ENCODE measurements at places on chromosomes 2 and 18.

DNA sequence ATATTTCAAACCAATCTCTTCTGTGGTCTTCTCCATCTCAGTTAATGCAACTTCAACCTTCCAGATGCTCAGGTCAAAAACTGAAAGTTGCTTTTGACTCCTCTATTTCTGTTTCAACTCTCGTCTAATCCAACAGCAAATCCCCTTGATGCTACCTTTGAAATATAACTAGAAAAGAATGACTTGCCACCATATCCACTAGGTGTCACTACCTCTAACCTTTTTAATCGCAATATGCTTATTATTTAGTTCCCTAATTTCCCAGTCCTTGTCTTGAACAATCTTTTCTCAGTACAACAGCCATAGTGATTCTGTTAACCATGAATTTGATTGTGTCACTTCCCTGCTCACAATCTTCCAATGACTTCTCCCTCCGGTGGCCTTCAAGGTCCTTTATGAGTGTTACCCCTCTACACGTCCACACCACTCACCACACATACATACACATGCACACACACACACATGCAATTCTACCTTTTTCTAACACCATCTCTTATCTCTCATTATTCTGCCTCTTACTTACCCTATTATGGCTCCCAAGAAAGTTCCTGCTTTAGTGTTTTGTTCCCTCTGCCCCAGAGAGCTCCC, 245.5 kb upstream of the KCNJ3 start:
- peak; percentile 12 for DNase-seq

GRCh38 chr2:128325611-128326181, 7.0 kb upstream of the HS6ST1 start:
- no peak for DNase-seq

- DNase-seq: no peak
Measured at GRCh38 chr2:88096708-88097107, 29.1 kb downstream of the SMYD1 start.

GRCh38 chr2:220937245-220937644, 634.9 kb downstream of the EPHA4 start:
- no peak for DNase-seq

GRCh38 chr2:38556006-38556801, 46.5 kb downstream of the HNRNPLL start:
- no peak for DNase-seq

DNA sequence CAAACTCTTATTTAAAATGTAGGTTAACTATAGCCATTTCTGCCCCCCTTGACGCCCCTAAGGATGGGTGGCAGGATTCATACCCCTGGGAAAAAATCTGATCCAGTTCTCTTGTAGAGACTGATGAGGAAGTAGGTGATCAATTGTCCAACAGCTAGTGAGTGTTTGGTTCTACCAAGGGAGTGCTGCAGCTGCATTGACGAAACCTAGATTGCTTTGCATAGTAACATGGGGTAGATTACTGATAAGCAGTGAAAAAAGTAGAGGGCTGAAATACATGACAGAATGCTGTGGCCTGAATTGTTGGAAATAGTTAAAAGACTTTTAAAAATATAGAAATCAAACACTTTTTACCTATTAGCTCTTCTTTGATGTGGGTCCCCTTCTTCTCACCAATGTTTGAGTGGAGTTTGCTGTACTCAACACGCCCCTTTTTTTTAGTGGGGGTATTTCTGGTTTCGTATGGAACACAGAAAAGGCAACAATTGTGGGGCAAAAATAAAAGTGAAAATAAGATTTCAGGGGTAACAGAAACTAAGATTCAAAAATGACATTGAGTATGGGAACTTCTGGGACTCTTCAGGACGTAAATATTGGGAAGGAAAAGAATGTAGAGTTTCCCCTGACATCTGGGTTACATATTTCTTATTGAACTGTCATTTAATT, 66.2 kb downstream of the MAIP1 start:
- no peak for DNase-seq

- DNase-seq: no peak
Measured at GRCh38 chr2:220787251-220787650, 784.9 kb downstream of the EPHA4 start.

GRCh38 chr2:111068435-111069058, 52.2 kb upstream of the BCL2L11 start:
- peak; percentile 10 for DNase-seq

DNA sequence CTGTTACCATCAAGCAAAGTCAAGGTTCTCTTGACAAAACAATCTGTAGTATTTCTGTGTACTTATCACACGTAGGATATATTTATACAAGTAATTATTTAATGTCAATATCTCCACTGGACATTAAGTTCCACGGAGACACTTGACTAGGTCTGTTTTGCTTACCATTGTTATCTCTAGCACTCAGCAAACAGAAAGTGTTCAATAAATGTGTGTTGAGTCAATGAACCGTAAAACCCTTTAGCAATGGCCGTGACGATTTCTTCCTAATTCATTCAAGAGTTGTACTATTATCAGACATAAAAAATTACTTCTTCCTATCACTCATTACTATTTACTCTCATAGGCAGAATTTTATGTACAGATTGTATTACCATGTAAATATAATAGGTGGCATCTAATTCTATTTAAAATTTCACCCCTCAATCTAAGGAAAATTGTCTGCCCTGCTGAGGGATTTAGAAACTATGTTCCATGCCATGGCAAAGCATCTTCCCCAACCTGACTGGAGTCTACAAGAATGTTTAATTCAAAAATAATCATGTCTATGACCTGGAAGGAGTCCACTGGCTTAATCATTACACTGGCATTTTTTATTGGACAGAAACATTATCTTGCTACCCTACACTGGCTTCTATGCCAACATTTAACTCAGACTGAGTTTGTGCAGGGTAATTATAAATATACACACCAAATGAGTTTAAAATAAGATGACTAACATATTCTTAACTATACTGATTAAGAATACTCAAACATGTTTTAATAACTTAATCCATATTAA, 301.9 kb downstream of the ZEB2 start:
- no peak for DNase-seq

DNA sequence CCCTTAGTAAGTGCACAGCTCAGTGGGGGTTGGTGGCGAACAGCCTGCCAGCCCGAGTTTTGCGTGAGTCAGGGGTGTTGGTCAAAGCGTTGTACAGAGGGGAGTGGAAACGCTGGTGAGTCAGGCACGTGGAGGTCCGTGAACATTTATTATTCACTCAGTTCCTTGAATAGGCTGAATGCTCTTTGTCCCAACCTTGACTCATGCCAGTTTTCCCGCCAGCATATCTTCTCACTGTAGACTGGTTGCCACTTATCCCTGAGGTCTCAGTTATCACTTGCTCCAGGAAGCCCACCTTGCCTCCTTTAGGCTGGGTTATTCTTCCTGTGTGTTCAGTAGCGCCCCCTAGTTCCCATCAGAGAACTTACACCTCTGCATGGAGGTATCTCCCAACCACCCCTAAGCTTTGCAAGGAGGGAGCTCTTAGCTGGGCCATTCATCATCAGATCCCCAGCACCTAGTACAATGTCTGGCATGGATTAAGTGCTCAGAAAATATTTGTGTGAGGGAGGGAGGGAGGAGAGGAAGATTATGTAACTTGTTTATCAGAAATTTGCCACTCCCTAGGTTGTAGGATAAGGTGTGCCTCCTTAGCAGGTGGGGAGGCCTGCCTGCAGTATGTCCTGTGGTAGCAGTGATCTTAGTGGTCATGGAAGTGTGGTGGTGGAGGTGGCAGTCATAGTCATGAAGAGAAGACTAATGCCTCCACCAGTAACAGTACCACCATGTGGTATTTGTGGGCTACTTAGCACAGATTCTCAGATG, 72.1 kb downstream of the CABLES1 start:
- DNase-seq: no peak

DNA sequence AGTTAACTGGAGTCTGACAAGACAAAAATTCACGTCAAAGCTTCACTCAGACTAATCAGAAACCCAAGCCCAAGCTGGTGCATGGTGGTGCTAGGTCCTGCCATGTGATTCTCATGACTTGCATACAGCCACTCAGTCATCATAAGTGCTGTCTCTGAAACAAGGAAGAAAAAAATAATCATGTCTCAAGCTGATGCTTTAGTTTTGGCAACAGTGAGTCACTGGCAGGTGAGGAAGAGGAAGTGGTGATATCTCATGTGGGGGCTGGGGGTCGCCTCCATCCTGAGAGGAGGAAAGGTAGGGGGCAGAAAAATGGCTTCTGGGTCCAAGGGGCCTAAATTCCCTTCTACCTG, 136.3 kb downstream of the TMEM163 start:
- DNase-seq: no peak

GRCh38 chr2:19893520-19894133, 8.2 kb downstream of the TTC32 start:
- DNase-seq: no peak

- no peak for DNase-seq
Measured at GRCh38 chr2:120934574-120935338, 199.1 kb downstream of the GLI2 start.

- peak; percentile 43 for DNase-seq
Measured at GRCh38 chr2:157782057-157782845, 93.9 kb downstream of the ACVR1 start.

GRCh38 chr2:142756430-142756829, 121.0 kb upstream of the KYNU start:
- DNase-seq: no peak
